ENCODE measurements at places on chromosomes 13 and 19. TPM values are rescaled to one million over a fixed set of nuclear protein-coding genes. Genes with fewer than 3 reads are reported as not detected.

Gene CEACAM1
- 15.0 TPM for polyA plus RNA-seq

DNA sequence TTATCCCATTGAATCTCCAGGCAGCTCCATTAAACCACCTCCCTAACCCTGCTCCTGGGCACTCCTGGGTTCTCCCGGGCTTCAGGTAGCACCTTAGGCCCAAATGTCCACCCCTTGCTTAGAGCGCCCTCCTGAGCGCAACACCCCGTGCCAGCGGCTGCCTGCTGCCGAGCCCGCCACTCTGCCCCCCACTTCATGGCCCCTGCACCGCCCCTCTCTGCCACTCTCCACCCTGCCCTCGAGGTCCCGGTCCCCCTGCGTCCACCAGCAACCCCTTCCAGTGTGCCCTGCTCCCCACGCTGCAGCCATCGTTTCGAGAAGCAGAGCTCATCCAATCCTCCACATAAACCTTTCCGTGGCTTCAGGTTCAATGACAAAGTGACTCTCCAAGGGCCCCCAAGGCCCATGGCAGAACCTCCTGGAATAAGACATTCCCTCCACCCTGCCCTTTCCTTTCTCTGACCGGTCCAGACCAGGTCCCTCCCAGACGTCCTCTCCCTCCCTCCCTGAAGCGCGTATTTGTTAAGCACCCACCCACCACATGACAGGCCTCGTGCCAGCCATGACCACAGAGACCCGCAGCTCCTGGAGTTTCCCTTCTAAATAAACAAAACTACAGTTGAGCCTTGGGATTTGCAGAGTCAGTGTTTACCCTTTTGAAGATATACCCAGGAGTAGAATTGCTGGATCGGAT lies 66.6 kb downstream of the ARHGEF18 start:
- no peak for DNase-seq

DNA sequence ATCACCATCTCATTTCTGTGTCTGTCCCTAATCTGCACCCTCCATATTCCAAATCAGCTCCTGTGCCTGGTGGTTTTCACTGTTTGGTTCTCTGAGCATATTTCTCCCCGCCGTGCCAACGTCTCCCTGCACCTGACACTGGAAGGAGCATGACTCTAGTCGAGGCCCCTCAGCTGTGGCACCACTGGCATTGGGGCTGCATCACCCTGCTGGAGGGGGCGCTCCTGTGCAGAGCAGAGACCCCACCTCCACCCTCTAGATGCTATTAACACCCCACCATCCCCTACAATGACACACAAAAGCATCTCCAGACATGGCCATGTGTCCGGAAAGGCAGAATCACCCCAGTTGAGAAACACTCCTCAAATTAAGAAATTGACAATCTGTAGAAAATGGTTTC lies 20.8 kb downstream of the ZSCAN5C start:
- no peak for DNase-seq

GRCh38 chr13:113970810-113971470 lies 2.9 kb downstream of the C13orf46 start:
- DNase-seq = no peak

Gene ATP4A
- polyA plus RNA-seq = not detected

DNA sequence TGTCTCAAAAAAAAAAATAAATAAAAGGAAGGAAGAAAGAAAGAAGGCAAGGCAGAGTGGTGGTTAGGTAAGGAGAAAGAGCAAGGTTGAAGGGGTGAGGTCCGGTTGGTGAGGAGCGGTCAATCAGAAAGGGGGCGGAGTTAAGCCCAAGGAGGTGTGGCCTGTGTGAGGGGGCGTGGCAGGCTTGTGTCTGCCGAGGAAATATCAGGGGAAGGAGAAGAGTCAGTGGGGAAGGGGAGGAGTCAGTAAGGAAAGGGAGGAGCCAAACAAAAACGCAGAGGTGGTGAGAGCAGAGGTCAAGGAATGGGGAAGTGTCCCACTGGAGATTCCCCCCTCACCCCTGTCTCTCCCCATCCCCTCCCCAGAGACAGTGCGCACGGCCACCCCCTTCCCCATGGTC lies 5.9 kb downstream of the CACNG7 start:
- no peak for DNase-seq

Gene SIAH3
- polyA plus RNA-seq = 0.96 TPM

- DNase-seq = no peak
These were observed at the start of gene SYDE1 for GRCh38 chr19:15107061-15108010. TSS of gene SYDE1 (plus strand) at chr19:15107401. CDS start at chr19:15107434, 33 bp downstream.

Gene FFAR1
- polyA plus RNA-seq = 0.06 TPM

DNA sequence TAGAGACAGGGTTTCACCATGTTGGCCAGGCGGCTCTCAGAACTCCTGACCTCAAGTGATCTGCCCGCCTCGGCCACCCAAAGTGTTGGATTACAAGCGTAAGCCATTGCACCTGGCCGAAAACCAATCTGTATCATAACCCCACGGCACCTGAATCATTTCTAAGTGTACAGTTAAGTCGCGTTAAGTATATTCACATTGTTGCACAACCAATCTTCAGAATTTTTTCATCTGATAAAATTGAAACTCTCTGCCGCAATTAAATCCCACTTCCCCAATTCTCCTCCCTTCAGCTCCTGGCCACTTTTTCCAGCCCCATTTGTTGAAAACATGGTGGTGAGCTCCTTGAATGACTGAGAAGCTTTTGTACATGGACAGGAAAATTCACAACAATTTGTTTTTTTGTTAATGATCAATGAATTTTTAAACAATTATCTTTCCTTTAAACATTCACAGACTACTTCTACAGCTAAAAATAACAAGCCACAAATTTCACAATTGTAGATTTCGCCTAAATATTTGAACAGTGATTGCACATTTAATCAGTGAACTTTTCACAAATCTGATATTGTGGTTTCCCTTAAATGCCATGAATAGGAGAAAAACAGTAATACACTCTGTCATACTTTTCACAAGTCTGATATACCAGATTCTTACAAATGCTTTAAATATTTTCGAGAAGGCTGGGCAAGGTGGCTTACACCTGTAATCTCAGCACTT lies 13.8 kb downstream of the FGF21 start:
- no peak for DNase-seq

GRCh38 chr13:105655046-105655445 lies 880.4 kb downstream of the EFNB2 start:
- no peak for DNase-seq

GRCh38 chr19:53867225-53868090 lies at the start of gene MYADM:
TSS of gene MYADM (plus strand) at chr19:53867883. CDS start at chr19:53873530, 5,647 bp downstream.
- peak; percentile 99 for DNase-seq

GRCh38 chr13:104635879-104636278 lies 1569.7 kb upstream of the SLC10A2 start:
- DNase-seq = no peak

Measured in left renal cortex interstitium (tissue), 4 donors.